ENCODE measurements at places on chromosomes 12 and 14.

GRCh38 chr12:79127271-79127751 lies 262.7 kb downstream of the SYT1 start:
- peak; percentile 90 for DNase-seq

GRCh38 chr14:74364271-74364880 lies 16.1 kb downstream of the VRTN start:
- no peak for DNase-seq

- DNase-seq: peak; percentile 67
Measured at GRCh38 chr12:87995581-87996178, 33.5 kb downstream of the C12orf50 start.

GRCh38 chr12:83114966-83115365 lies 428.3 kb downstream of the TMTC2 start:
- no peak for DNase-seq

DNA sequence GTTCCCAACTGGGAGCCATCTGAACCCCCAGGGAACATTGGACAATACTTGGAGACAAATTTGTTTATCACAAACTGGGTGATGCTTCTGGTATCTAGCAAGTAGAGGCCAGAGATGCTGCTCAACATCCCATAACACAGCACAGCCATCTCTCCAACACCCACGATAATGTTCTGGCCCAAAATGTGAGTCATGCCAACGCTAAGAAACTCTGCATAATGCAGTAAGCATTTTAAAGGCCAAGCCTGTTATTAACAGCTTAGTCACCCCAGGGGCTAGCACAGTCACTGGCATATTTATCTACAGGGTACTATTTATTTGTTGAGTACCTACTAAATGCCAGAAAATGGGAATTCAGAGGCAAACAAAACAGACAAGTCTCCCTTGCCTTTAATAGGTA lies 873.1 kb upstream of the TMEM132C start:
- peak; percentile 82 for DNase-seq

- DNase-seq: peak; percentile 79
Measured at GRCh38 chr12:48814262-48815125, 3.8 kb upstream of the CACNB3 start.

DNA sequence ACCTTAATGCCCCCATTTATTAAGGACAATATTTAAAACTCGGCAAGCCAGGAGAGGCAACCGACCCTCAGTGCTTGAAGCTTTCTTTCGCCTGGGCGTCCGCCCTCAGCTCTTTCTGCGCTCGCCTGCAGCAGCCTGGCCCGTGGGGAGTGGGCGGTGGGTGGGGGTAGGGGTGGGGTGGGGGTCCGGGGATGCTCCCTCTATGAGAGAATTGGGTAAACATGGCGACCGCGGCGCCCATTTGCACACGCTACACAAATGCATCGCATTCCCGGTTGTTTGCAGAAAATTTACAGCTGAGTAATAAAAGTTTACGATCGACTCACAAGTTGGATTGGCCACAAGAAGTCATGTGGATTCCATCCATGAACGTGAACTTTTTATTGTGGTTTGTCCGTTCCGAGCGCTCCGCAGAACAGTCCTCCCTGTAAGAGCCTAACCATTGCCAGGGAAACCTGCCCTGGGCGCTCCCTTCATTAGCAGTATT lies 7.7 kb downstream of the HOXC8 start:
- peak; percentile 96 for DNase-seq

- peak; percentile 59 for DNase-seq
Measured at GRCh38 chr12:92045852-92046251, 99.8 kb downstream of the BTG1 start.

GRCh38 chr14:75542588-75543091 lies 20.4 kb downstream of the BATF start:
- no peak for DNase-seq

- DNase-seq: no peak
Measured at GRCh38 chr14:67240168-67240932, 885 bp upstream of the PALS1 start.

- DNase-seq: peak; percentile 79
Measured at GRCh38 chr12:95733141-95733825, 57.3 kb downstream of the NTN4 start.

DNA sequence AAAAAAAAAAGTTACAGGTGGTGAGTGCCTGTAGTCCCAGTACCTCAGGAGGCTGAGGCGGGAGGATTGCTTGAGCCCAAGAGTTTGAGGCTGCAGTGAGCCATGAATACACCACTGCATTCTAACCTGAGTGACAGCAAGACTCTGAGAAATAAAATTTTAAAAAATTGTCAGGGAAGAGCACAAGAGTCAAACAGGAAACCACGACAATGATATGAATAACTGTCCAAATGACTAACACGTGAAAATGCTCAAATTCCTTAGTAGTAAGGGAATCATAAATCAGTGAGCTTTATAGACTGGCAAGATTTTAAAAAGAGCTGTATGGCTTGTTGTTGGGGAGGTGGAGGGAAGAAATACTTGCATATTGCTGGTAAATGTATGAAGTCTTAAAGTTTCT lies 12.9 kb upstream of the ASPG start:
- peak; percentile 6 for DNase-seq

DNA sequence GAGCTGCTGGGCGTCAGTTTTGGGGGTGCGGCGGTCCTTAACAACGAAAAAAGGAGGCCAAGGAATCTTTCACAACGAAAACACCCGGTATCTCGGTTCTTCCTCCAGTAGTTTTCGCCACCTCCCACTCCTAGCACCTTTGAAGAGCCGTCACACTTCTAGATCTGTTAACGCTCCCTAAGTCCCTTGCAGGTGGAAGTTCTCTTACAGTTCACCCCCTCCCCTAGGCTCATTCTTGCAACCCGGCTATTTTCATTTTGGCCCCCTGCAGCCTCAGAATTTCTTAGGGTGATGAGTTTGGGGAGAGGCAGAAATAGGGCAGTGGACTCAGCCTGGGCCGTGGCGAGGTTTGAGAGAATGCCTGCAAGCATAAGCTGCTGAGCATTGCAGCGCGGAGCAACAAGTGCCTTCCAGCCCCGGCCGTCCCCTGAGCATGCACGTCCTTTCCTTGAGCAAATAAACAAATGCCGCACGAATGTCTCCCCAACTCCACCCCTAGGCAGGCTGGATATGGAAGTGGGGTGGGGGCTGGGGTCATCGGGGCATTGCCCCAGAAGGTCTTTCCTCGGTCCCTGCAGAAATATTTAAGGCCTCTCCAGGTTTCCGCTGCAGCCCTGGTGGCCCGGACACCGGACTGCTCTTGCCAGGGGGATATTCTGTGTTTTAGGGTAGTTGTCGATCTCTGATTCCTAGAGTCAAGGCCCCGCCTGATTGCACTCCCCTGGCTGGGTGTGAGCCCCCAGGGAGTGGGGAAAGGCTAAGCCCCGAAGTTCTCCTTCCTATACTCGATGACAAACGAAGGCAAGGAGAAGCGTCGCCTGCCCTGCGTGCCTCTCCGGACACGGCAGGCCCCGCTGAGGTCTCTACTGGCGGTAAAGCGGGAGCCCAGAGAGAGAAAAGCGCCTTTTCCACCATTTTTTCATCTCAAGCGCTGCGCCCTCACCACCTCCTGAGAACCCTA lies 1.6 kb downstream of the RFX4 start:
- DNase-seq: no peak

GRCh38 chr14:41355866-41356265 lies 250.8 kb upstream of the LRFN5 start:
- DNase-seq: no peak

DNA sequence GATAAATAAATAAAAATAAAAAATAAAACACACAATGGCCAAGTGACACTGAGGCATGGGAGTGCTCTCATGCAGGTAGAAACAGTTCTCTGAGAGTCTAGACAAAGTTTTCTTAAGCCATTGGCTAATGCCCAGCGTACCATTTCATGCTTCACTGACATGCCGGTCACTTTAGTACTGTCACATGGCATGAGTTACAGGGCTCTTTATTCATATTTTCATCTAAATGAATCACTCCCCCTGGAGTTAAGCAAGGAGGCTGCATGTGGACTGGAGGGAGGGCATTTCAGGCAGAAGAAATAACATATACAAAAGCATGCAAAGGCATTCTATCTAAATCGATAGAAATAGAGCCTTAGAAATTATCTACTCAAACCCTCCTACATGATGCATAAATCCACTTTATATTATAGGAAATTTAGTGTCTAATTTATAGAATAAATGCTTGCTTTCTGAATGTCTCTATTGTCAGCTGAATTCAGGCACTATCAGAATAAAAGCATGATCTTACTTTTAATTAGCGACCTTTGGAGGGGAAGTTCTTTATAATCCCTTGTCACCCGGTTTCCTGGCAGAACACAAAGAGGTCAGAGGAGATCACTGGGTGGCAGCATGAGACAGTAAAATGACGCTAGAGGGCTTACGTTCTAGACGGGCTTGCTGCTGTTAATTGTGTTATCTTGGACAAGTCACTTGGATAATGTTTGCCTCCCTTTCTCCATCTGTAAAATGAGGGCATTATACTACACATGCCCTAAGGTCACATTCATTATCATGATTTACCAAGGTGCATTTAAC lies 17.5 kb downstream of the DYRK4 start:
- peak; percentile 15 for DNase-seq

GRCh38 chr12:132003846-132004245 lies 54.1 kb downstream of the EP400 start:
- peak; percentile 76 for DNase-seq

- no peak for DNase-seq
Measured at GRCh38 chr12:4250691-4251090, 22.9 kb upstream of the CCND2 start.

DNA sequence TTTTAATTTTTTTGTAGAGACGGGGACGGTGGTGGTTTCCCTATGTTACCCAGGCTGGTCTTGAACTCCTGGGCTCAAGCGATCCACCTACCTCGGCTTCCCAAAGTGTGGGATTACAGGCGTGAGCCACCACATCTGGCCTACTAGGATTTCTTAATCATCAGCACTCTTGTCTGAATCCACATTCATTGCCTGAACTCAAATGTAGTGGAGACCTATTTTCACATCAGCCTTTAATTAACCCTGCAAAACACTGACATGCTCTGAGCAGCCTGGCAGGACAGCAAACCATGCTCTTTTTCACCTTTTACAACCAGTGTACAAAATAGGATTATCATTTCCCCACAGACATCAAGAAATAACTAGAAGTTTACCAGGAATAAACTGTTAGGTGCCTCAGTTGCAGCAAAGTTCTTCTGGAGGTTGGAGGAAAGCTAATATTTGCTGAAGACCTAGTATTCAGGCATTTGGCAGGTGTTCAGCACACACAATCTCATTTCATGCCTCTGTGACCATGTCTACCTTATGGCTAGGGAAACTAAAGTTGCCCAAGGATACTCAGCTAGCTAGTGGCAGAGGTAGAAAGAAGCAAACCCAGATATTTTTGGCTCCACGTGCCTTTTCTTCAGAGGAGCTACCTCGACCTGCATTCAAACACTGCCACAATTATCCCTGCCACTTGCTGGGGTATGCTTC lies 37.7 kb downstream of the CFL2 start:
- DNase-seq: no peak

GRCh38 chr14:52836063-52836462 lies 44.7 kb upstream of the GNPNAT1 start:
- DNase-seq: no peak

- DNase-seq: no peak
Measured at GRCh38 chr12:88342251-88342806, 200.2 kb downstream of the TMTC3 start.

DNA sequence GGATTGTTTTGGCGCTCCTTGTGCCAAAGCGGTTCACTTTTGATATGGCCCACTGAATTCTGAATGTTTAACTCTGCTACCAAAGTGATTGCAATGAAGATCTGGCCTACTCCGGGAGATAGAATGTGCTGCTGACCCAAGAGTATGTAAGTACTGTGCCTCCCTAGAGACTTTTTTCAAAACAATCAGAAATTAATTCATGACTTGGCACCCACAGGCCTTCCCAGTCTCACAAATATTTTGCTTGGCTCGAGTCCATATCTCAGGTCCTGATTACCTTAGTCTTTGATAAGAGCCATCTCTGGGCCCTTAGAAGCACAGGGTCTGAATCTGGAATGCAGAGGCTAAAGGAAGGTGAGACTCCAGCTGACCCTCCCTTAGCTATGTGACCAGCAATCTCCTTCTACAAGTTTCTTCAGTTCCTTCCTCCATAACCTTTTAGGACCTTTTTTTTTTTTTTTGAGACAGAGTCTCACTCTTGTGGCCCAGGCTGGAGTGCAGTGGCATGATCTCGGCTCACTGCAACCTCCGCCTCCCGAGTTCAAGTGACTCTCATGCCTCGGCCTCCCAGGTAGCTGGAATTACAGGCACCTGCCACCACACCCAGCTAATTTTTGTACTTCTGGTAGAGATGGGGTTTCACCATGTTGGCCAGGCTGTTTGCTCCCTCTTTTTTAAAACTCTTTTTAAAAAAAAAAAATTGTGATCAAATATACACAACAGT lies 49.5 kb upstream of the METAP2 start:
- DNase-seq: no peak

DNA sequence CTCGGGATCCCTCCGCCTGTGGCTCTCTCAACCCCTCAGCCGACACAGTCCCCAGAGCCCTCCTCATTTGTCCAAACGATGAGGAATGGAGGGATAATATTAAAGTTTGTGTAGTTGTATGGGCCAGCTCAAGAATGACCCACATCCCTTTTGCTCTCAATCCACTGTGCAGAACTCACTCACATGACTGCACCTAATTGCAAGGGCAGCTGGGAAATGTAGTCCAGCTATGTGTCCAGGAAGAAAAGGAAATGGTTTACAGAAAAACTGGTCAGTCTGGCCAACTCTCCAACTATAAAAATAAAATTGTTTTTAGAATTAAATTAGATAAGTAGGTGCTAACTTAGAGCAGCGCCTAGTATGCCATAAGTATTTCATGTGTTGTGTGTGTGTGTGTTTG lies 66.6 kb downstream of the GALNT8 start:
- DNase-seq: no peak

DNA sequence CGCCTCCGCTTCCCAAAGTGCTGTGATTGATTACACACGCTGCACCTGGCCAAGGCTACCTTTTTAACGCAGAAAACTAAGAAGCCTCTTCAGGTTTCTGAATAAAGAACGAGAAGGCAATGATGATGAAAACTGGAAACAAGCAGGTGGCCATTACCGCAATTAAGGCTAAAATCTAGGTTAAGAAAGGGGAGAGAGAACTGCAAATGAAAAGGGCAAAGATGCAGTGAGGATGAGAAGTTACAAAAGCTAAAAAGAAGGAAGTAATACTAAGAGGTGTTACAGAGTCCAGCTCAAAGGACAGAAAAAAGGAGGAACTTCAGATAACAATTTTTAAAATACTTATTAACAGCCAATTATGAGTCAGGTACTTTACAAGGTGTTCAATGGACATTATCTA lies 79.7 kb downstream of the DUSP16 start:
- no peak for DNase-seq

GRCh38 chr12:42673535-42673934 lies 84.0 kb upstream of the PRICKLE1 start:
- no peak for DNase-seq

- no peak for DNase-seq
Measured at GRCh38 chr12:127538316-127538715, 728.7 kb upstream of the TMEM132C start.

DNA sequence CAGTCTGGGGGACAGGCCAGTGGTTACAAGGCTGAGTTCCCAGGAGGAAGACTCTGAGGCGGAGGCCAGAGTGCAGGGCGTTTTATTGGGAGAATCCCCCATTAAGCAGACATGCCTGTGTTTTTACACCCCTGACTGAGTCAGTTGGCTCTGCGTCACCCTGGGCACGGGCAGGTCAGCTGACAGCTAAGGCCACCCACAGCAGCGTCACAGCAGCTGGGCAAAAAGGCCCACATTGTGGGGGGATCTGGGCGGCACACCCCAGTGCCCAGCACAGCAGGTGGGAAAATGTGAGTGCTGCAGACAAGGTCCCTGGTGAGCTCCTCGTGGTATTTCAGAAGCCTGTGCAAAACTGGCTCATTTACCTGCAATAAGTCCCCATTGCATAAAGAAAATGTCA lies 184.7 kb downstream of the AACS start:
- no peak for DNase-seq

- no peak for DNase-seq
Measured at GRCh38 chr14:35147711-35148110, 25.4 kb downstream of the PRORP start.

Measured in fibroblast of skin of right biceps (primary cell).